ENCODE measurements at places on chromosomes 6 and 20. TPM values are rescaled to one million over a fixed set of nuclear protein-coding genes. Genes with fewer than 3 reads are reported as not detected.

DNA sequence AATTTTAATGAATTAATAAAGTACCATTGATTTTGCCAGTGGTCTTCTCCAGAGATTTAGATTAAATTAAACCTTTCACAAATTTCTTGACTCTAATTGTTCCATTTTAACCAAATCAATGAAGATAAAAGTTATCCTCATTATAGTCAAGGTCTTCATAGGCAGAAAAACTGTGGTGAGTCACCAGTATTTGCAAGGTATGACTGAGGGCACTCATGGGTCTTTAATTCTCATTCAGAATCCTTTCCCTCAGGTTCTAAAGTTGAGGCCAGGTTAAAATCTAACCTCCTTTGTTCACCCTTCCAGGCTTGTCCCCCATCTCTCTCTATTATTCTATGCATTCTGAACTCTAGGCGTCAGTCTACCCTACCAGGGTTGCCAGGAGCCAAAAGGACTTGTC is 93.9 kb downstream of the JAG1 start:
- DNase-seq = no peak
- peaks cover 6% of the 10 kb centered on the region for H3K4me1 ChIP-seq
- H3K27me3 ChIP-seq = no peaks in the 10 kb centered on the region
- H3K27ac ChIP-seq = no peak overlapping the region

- H3K4me3 ChIP-seq = no peak overlapping the region
- no peak overlapping the region for H3K27ac ChIP-seq
- H3K27me3 ChIP-seq = no peaks in the 10 kb centered on the region
- H3K4me1 ChIP-seq = no peaks in the 10 kb centered on the region
These were observed 28.4 kb downstream of the GPLD1 start for GRCh38 chr6:24460966-24461365.

MAPK13 gene
- 63.0 TPM for total RNA-seq

OXT gene
- total RNA-seq = not detected

DNA sequence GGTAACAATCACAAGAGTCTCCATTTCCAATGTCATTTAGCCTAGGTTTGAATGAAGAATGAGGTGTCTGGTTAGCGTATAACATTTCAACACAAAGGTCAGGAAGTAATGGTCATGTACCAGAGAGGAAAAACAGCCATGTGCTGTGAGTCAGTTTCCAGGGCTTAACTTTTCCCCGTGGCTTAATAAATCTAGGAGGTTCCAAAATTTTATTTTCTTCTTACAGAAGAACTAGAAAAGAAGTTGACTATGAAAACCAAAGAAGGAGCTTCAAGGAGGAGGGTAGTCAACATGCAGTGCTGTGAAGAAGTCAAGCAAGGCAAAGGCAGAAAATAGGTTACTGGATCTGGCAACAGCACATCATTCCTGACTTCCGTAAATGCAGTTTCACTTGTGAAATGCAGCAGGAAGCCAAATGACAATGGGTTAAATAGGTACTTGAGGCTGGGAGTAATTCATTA is 8.4 kb upstream of the GABRR2 start:
- no peak overlapping the region for H3K27ac ChIP-seq
- no peak overlapping the region for H3K4me3 ChIP-seq
- DNase-seq = no peak
- H3K36me3 ChIP-seq = peaks cover 8% of the 10 kb centered on the region
- H3K4me1 ChIP-seq = no peaks in the 10 kb centered on the region

WFDC13 gene
- total RNA-seq = not detected

VIP gene
- total RNA-seq = not detected

BMP5 gene
- not detected for total RNA-seq

GRCh38 chr6:138991206-138991605 is 3.2 kb upstream of the REPS1 start:
- no peak for DNase-seq
- H3K36me3 ChIP-seq = peaks cover 2% of the 10 kb centered on the region
- H3K4me3 ChIP-seq = no peak overlapping the region
- H3K27me3 ChIP-seq = no peaks in the 10 kb centered on the region
- no peak overlapping the region for H3K27ac ChIP-seq

GRCh38 chr6:141406761-141407160 is 726.0 kb upstream of the GJE1 start:
- H3K36me3 ChIP-seq = peaks cover 3% of the 10 kb centered on the region
- no peak overlapping the region for H3K27ac ChIP-seq
- H3K4me3 ChIP-seq = no peak overlapping the region
- peaks cover 5% of the 10 kb centered on the region for H3K4me1 ChIP-seq
- no peaks in the 10 kb centered on the region for H3K27me3 ChIP-seq
- no peak for DNase-seq

NR2E1 gene
- total RNA-seq = not detected

DNA sequence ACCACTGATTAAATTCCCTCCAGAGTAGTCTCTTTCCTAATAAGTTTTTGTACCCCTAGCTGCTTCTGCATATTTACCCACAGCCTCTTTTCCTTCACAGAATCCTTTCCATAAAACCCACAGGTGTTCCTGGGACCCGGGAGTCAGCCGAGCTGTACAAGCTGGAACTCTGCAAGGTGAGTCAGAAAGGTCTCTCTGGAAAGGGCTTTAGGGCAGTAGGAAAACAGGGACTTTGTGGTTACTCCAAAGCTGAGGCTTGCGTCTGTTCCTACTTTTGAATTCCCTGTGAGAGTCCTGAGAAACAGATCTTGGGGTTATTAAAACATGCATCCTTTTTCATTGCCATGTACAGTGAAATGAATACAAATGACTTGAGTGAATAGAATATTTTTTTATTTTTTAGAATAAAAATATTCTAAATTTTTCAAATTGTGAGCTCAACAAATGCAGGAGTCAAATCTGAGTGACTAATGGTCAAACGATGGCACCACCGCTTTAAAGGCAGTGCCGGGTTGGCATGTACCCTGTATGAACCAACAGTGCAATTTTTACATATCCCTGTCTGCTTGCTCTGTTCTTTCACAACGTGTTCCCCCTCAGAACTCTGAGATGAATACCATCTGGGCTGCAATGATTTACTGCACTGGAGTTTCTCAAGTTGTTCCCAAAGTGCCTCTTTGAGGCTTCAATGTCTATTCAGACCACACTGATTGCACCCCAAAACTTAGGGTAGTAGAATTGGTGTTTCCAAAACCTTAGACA is 78.4 kb downstream of the GFRAL start:
- H3K27ac ChIP-seq = no peak overlapping the region
- no peak overlapping the region for H3K4me3 ChIP-seq
- no peaks in the 10 kb centered on the region for H3K36me3 ChIP-seq
- DNase-seq = no peak

LY6G6D gene
- not detected for total RNA-seq

- H3K36me3 ChIP-seq = peaks cover 43% of the 10 kb centered on the region
- DNase-seq = no peak
- H3K4me1 ChIP-seq = peaks cover 52% of the 10 kb centered on the region
- H3K27ac ChIP-seq = peak overlapping the region; percentile 70
- H3K27me3 ChIP-seq = no peaks in the 10 kb centered on the region
These were observed 49.7 kb downstream of the TOP1 start for GRCh38 chr20:41078329-41078728.

DNA sequence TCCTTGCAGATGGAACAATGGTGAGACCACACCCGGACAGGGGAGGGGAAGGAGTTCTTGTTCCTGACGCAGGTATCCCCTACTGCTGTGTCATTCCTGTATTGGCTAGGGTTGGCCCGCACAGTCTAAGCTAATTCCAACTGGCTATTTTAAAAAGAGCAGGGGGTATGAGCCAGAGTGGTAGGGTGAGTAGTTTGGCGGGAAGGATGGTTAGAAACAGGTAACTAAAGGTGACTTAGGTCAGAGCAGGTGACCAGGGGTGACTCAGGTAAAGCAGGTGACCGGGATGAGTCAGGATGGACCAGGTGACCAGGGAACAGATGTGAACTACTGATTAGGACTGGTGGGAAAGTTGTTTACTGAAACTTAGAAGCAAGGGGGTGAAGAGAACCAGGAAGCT is 58.0 kb downstream of the ZNF292 start:
- H3K27me3 ChIP-seq = no peaks in the 10 kb centered on the region
- peaks cover 52% of the 10 kb centered on the region for H3K4me1 ChIP-seq
- H3K36me3 ChIP-seq = peaks cover 31% of the 10 kb centered on the region
- DNase-seq = no peak
- H3K4me3 ChIP-seq = no peak overlapping the region

SLC52A3 gene
- total RNA-seq = not detected

DNA sequence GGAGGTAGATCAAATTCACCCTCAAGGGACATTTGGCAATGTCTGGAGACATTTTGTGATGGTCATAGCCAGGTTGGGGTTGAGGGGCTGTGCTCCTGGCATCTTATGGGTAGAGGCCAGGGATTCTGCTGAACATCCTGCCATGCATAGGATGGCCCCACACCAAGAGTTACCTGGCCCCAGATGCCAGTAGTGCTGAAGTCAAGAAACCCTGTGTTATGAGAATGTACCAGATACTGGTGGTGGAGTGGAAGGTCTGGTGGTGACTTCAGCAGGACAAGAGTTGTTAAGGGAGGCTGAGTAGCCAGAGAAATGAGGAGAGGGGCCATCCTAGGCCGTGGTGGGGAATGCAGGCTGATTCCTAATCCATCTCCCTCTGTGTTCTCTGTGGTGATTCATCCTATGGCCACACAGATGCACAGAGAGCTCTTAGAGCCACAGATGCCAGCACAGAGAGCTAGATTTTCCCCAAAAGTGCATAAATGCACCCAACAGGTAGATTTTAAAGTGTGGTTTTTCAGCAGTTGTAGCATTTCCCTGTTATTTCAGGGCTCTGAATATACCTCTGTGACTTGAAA is 43.6 kb downstream of the CDYL start:
- no peak overlapping the region for H3K4me3 ChIP-seq
- no peak overlapping the region for H3K27ac ChIP-seq
- peaks cover 26% of the 10 kb centered on the region for H3K4me1 ChIP-seq
- peaks cover 14% of the 10 kb centered on the region for H3K36me3 ChIP-seq
- no peak for DNase-seq

DNA sequence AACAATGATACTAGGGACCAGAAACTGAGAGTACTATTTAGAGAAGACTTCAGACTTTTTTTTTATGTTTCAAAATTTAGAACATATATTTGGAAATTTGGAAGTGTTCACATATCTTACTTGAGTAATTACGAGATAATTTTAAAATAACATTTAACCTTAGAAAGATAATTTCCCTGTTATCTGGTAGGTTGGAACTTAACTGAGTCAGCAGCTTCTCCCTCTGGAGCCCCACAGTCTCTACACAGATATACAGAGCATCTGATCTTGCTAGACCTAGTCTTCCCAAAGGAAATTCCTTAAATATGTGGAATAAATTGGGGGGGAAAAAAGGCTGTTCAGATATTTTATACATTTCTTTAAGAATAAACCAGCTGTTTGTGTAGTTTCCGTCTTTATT is 48.6 kb downstream of the TSPYL4 start:
- no peaks in the 10 kb centered on the region for H3K36me3 ChIP-seq
- no peak overlapping the region for H3K4me3 ChIP-seq
- H3K27me3 ChIP-seq = no peaks in the 10 kb centered on the region
- no peak overlapping the region for H3K27ac ChIP-seq
- H3K4me1 ChIP-seq = no peaks in the 10 kb centered on the region

GRCh38 chr20:23049201-23050075 is at the start of gene THBD:
TSS of gene THBD (minus strand) at chr20:23049672. CDS start at chr20:23049504, 168 bp downstream.
- peaks cover 5% of the 10 kb centered on the region for H3K4me1 ChIP-seq
- DNase-seq = peak; percentile 41
- H3K27me3 ChIP-seq = peaks cover 57% of the 10 kb centered on the region

- no peaks in the 10 kb centered on the region for H3K27me3 ChIP-seq
- H3K4me1 ChIP-seq = peaks cover 60% of the 10 kb centered on the region
- no peak overlapping the region for H3K27ac ChIP-seq
- peaks cover 42% of the 10 kb centered on the region for H3K36me3 ChIP-seq
- H3K4me3 ChIP-seq = no peak overlapping the region
These were observed 147.3 kb downstream of the ZFAND3 start for GRCh38 chr6:37966801-37967200.

POM121L2 gene
- total RNA-seq = not detected

NKAIN4 gene
- not detected for total RNA-seq

DNA sequence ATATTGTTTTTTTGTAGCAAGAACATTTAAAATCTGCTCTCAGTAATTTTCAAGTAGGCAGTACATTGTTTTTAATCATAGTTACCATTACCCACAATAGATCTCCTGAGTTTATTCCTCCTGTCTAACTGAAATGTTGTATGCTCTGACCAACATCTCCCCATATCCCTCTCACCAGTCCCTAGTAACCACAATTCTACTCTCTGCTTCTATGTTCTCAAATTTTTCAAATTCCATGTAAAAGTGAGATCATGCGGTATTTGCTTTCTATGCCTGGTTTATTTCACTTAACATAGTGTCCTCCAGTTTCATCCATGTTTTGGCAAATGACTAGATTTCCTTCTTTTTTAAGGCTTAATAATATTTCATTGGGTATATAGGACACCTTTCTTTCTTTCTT is 300.5 kb downstream of the KCNQ5 start:
- DNase-seq = no peak
- H3K36me3 ChIP-seq = no peaks in the 10 kb centered on the region
- no peaks in the 10 kb centered on the region for H3K27me3 ChIP-seq

DNA sequence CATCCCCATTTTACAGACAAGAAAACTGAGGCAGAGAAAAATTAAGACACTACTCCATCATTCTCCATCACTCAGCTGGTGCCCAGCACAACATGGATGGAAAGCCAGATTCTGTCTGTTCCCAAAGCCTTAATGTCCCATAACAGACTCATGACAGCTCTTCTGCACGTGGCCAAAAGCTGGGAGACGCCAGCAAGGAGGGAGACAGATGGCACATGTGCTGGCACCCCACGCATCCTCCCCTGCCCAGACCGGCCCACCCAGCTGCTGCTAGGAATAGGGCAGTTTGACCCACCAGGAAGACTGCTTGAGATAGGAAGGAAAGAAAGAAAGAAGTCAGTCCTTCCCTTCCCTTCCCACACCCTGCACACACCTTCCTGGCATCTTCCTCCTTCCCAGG is 96.3 kb downstream of the PREX1 start:
- no peak overlapping the region for H3K4me3 ChIP-seq
- DNase-seq = no peak
- H3K36me3 ChIP-seq = peaks cover 20% of the 10 kb centered on the region
- H3K27me3 ChIP-seq = no peaks in the 10 kb centered on the region

DNA sequence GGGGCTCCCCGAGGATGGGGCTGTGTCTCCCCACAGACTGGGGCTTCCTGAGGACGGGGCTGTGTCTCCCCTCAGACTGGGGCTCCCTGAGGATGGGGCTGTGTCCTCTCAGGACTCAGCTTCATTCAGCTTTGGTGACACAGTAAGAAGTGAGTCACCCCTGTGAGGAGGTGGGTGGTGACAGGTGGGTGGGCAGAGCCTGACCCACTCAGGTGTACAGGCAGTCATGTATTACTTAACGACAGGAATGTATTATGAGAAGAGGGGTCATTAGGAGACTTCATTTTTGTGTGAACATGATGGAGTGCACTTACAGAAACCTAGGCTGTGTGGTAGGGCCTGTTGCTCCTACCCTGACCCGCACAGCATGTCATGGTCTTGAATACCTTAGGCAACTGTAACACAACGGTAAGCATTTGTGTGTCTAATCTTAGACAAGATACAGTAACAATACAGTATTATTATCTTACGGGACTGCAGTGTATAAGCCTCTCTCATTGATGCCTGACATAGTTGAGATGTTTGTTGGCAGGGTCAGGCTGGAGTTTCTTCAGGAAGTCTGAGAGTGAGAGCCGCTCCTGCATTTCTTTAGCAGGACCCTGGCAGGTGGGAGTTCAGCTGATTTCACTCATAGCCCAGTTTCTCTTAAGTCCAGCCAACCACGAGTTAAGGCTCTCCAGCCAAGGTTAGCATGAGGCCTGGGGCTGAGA is 10.9 kb upstream of the PGC start:
- H3K27me3 ChIP-seq = no peaks in the 10 kb centered on the region
- no peaks in the 10 kb centered on the region for H3K4me1 ChIP-seq
